NCI-H1105 treated with DMSO at 0.1 percent for 48 hours (cell line): ENCODE measurements at places on chromosomes 13 and 19.

GRCh38 chr19:54449701-54450069 is 686 bp downstream of the LENG8 start:
- no peak for DNase-seq

- DNase-seq = no peak
These were observed 9.6 kb downstream of the MIR17HG start for GRCh38 chr13:91356919-91357612.

- no peak for DNase-seq
These were observed 1.1 kb downstream of the IL17D start for GRCh38 chr13:20704459-20705069.

GRCh38 chr19:43983544-43983911 is 460 bp upstream of the ZNF155 start:
- no peak for DNase-seq

DNA sequence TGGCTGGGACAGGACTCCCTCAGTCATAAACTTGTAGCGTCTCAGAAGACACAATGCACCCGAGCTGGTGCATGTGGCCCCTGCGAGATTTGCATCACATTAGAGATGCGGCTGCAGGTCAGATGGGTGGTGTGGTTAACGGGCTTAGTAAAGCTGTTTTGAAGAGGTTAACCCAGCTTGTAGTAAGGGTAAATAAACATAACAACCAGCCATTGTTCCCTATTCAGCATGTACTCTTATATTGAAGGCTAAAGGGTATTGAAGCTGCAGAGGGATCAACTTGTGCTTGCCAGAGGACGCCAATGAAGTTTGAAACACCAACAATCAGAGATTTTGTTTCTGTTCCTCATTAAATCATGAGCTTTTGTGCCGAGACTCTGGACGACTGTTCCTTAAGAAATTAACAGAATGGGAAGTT is 79.4 kb downstream of the ZIC5 start:
- no peak for DNase-seq

GRCh38 chr19:42412661-42413076 is 14.5 kb downstream of the LIPE start:
- no peak for DNase-seq

DNA sequence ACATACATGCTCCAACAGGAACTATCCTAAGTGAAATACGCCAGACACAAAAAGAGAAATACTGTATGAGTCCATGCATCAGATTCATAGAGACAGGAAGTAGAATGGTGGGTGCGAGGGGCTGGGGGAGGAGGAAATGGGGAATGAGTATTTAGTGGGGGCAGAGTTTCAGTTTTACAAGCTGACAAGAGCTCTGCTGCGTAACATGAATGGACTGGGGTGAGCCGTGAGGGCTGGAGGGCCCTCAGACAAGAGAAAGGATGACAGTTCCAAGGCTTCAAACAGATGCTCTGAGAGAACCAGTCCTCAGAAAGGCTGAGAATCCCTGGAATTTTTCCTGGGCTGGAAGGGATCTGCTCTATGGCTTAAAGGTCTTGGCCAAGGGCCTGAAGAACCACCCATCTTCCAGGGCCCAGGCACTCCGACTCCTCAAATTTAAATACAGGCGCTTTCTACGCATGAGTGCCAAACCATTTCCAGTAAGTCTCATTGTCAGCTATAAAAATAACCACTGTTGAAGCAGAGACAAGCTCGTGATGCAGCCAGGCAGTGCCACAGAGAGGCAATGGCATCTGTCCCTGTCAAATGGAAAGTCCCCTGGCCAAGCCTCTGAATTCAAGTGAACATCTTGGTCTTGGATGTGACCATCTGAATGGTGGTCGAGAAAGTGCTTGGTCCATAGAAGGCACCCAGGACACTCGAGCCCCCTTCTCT is 17.5 kb downstream of the KLF2 start:
- DNase-seq = no peak

DNA sequence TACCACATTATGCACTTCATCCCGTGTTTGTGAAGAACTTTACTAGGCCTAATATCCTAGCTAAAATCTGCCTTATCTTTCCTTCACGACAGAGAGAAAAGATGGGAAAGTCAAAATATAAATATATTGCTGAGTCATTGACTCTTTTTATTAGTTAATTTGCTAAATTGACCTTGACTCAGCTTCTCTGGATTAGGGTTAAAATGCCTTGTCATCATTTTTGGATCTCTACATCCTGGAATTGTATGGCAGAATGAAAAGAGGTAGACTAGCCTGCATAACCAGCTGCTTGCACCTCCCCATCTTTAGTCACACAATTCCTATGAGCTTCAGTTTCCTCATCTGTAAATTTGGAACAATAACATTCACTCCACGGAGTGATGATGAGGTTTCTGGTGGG is 280.3 kb downstream of the DCT start:
- no peak for DNase-seq

DNA sequence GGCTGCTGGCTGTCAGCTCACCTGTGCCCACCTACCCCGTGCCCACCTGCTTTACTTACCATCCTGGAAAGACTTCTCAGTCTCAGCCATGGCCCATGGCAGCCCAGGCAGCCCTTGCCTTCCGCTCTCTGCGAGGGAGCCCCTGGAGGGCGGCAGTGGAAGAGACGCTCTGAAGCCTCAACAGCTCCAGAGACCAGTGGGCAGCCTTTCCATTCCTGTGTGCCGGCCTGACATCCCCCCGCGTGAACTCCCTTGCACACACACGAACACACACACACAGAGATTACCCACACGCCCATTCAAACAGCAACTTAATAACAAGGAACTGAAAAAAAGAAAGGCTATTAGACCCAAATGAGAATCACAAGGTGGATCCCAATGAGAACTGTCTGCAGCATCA is 14.2 kb upstream of the RASA3 start:
- no peak for DNase-seq

- DNase-seq = no peak
These were observed 1097.8 kb downstream of the PCDH17 start for GRCh38 chr13:58729361-58729760.

DNA sequence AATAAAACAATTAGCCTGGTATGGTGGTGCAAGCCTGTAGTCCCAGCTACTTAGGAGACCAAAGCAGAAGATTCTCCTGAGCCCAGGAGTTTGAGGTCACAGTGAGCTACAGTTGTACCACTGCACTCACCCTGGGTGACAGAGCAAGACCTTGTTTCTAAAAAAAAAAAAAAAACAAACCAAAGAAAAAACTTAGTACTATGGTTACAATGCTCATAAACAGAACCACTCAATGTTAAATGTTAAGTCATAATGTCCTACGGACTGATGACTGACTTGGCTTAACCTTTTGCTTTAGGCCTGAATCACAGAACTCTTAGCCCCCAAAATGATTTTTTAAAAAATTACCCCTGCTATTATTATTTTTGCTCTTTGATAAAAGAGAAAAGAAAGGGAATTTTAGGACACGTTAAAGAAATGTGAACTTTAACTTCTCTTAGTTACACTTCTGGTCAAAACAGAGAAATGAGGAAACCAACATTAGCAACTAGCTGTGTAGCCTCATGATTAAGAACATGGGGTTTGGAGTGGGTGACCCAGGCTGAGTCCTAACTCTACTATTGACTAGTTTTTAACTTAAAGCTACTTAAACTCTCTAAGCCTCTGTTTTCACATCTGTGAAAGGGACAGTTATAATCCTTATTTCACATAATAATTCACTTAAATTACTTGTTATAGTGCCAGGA is 13.7 kb upstream of the ELF1 start:
- DNase-seq = no peak

- DNase-seq = no peak
These were observed 93.7 kb downstream of the FRY start for GRCh38 chr13:32125221-32125689.

GRCh38 chr19:1302533-1303239 is 17.0 kb downstream of the EFNA2 start:
- DNase-seq = no peak

GRCh38 chr13:32214071-32214470 is 101.1 kb downstream of the ZAR1L start:
- DNase-seq = no peak

GRCh38 chr19:1752757-1753728 is at the start of gene ONECUT3:
Gene ONECUT3 (plus strand): TSS chr19:1753506. CDS start chr19:1753663, 157 bp downstream.
- DNase-seq = no peak

DNA sequence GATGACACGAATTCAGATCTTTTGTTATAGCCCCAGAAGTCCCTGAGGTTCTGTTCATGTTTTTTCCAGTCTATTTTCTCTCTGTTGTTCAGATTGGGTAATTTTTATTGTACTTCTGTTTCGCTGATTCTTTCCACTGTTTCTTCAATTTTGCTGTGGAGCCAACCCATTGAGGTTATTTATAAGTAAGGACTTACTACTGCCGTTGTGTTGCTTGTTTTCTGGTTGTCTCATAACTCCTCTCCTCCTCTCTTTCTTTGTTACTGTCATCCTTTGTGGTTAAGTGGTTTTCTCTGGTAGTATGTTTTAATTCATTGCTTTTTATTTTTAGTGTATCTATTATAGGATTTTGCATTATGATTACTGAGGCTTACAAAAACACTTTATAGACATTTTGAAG is 48.7 kb upstream of the GAS6 start:
- DNase-seq = no peak

DNA sequence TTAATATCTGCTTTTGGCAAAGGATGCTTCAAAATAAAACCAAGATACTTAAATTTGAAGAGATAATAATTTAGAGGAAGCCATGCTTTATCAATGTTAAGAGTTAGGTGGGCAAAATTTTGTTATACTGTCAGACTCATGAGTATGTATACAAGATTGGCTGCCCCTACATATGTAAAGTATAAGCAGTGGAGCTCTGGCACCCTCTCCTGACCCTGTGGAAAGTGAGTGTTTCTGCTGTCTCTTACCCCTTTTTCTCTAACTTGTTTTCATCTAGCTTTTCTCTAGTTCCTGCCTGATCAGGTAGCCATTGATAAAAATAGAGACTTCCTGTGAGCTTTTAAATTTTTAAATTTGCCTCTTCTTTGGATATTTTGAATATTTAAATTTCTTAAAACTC is 710.9 kb upstream of the SPRY2 start:
- DNase-seq = no peak

- DNase-seq = no peak
These were observed 13.4 kb upstream of the GTF2F1 start for GRCh38 chr19:6406401-6406800.

- DNase-seq = no peak
These were observed at the start of gene USHBP1 for GRCh38 chr19:17264641-17264979. Gene USHBP1 (minus strand): TSS chr19:17264745. CDS start chr19:17264299, 446 bp downstream.

DNA sequence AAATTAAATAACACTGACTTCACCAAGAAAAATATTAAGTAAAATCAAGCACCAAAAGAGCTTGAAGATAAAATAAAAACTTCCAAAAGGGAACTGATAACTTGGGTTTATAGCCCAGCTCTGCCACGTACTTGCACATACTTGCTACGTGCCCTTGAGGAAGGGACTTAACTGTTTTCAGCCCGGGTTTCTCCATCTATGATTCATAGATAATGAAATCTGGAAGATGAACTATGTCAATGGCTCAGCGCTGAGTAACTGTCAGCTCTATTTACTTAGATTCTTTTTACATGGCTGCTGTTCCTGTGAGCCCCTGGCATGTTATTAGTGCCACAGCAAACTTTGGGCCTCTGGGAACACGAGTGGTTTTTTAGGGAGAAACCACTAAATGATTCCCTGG is 9.6 kb upstream of the ZC3H13 start:
- DNase-seq = no peak

DNA sequence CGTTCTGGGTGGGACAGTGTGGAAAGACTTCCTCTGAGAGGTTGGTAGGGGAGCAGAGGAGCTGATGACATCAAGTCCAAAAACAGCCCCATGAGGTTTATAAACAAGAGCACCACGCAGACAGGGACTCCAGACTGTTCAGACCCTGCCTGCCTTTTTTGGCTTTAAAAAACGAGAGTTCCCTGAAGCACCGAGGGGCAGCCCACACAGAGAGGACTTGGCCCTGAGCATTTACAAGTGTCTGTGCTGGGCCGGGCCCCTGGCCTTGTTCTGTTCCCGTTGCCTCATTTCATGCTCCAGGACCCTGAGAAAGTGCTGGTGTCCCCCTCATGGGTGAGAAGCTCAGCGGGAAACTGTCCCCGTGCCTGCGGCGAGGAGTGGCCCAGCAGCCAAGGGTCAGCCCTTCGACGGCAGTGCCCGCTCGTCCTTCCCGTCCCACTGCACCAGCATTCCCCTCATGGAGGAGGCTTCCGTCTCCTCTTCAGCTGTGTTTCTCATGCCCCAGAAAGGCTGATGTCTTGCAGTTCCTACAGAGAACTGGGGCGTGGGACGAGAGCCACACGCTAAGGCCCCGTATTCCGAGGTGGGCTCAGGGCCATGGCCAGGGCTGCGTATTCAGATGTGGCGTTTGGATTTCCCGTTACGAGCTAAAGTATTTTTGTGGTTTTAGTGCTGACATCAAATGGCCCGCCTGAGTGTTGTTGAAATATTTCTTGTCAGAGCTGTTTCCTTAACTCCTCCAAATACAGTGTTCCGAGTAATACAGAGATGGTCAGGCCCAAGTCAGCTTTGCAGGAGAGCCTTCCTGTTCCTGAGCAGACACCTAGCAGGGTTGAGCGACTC is 93.5 kb downstream of the ATP11A start:
- no peak for DNase-seq

- no peak for DNase-seq
These were observed 72.0 kb upstream of the MCF2L start for GRCh38 chr13:112896736-112897602.

GRCh38 chr19:57026476-57026875 is 93.3 kb upstream of the USP29 start:
- DNase-seq = no peak

DNA sequence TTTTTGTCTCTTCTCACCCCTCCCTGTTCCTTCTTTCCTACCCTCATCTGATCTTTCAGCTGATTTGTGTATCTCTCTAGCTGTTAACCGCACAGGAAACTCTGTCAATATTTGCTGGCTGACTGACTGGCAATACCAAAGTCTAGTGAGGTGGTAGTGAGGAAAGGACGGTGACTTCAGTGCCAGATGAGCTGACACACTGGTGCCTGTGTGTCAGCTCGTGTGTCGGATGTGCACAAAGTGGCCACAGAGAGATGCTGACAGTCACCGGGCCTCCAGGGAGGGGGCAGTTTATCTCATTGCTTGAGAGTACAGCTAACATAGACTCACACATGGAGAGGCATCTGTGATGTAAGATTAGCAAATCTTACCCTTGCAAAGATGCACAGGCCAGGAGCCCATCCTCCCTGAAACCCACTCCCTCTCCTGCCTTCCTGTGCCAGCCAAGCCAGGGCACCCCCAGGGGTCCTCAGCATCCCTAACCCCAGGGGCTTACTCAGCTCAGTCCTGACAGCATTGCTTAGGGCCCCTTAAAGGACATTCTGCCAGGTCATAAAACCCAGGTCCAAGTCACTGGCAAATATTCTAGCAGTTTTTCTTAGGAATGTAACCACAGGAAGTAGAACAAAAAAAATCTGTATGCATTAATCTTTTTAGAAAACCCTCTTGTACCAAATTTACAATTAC is 80.2 kb downstream of the SHISA2 start:
- no peak for DNase-seq

GRCh38 chr13:68293631-68294030 is 1063.5 kb upstream of the PCDH9 start:
- no peak for DNase-seq

GRCh38 chr13:20403826-20404225 is 121.8 kb downstream of the CRYL1 start:
- no peak for DNase-seq

- no peak for DNase-seq
These were observed 593.5 kb downstream of the DIAPH3 start for GRCh38 chr13:59570204-59570603.
